Left ventricle myocardium superior (tissue), 1 donor: ENCODE measurements at places on chromosomes 2 and 18.
A peak's percentile ranks its signal among the peaks of the same experiment; 100 is the strongest.

- DNase-seq = peak; percentile 75
Measured at GRCh38 chr18:13635046-13635445, 91.3 kb downstream of the FAM210A start.

GRCh38 chr2:60820416-60821132 lies 60.8 kb upstream of the REL start:
- DNase-seq = no peak

- no peak for DNase-seq
Measured at GRCh38 chr2:11870064-11870463, 123.6 kb downstream of the LPIN1 start.

DNA sequence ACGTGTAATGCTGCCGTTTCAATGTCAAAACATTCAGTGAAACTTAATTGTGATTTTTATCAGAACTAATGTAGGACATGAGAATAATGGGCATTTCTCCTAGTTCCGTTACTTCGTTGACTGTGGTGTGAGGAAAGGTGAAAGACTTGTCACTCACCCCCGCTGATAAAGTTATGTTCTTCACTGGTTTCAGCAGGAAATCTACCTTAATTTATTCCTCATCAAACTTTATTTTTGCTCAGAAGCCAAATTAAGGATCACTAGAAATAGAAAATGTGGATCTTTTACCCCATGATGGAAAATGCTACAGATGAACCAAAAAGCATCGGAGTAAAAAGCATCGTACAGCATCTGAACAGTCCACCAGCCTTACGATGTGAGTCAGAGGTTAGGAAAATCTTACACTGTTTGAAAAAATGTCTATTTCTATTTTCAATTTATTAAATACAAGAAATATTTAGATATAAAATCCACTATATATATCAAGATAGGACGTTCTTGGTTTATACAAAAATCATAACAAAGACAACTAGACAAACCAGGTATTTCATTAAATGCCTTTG lies 1.0 kb upstream of the ROCK1 start:
- DNase-seq = no peak

GRCh38 chr2:231935207-231935524 lies 9.0 kb upstream of the NPPC start:
- DNase-seq = peak; percentile 61

- DNase-seq = no peak
Measured at GRCh38 chr18:60506682-60507081, 134.1 kb upstream of the MC4R start.

GRCh38 chr2:159963700-159964099 lies 98.7 kb downstream of the PLA2R1 start:
- no peak for DNase-seq

DNA sequence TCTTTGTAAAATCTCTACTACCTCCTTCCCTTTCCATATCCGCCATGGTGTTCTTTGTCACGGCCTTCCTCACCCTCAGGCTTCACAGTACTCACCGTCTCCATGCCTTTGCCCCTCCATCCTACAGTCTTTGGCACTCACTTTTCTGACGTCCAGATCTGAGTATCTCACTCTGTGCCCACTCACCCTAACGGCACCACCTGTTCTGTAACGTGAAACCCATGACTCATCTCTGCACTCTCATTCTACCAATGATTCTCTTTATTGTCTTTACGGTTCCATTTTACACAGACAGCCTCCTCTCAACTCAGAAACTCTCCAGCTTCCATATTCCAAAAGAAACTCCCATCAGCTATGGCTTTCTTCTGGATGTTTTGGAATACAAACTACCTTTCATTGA lies 56.7 kb downstream of the NETO1 start:
- no peak for DNase-seq

GRCh38 chr2:19793132-19793750 lies 108.5 kb downstream of the TTC32 start:
- DNase-seq = no peak

- DNase-seq = no peak
Measured at GRCh38 chr2:231133365-231134099, 8.7 kb upstream of the HTR2B start.

DNA sequence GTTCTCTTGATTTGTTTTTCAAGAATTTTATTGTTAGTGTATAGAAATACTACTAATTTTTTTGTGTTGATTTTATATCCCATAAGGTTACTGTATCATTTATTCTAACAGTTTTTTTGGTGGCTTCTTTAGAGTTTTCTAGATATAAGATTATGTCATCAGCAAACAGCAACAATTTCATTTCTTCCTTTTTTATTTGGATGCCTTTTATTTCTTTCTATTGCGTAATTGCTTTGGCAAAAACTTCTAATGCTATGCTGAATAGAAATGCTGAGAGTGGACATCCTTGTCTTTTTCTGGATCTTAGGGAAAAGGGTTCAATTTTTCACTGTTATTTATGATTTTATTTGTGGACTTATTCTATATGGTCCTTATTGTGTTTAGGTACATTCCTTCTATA lies 298.8 kb downstream of the RPRM start:
- DNase-seq = no peak

- DNase-seq = no peak
Measured at GRCh38 chr2:180535289-180535688, 445.1 kb upstream of the UBE2E3 start.

DNA sequence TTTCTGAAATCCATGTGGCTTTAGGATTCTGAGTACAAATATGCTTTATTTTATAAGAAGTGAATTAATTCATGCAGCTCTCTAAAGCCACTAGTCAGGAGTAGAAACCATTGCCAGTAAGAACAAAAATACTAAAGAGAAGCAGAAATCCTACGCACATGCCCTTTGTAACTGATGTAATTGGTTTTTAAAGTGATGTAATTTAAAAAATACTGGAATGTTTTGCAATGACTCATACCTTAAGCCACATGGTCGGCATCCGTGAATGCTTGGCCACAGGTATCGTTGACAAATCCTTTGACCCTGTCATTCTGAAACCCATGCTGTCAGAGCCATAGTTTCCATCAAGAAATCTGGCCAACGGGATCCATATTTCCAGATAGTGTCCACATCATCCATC lies 213.3 kb downstream of the ACKR3 start:
- DNase-seq = no peak

GRCh38 chr2:107334306-107334705 lies 448.3 kb upstream of the ST6GAL2 start:
- DNase-seq = no peak

- DNase-seq = no peak
Measured at GRCh38 chr2:207229161-207229560, 63.4 kb upstream of the KLF7 start.

- no peak for DNase-seq
Measured at GRCh38 chr2:191453761-191454160, 208.6 kb downstream of the MYO1B start.

GRCh38 chr18:37548679-37549289 lies 16.8 kb downstream of the CELF4 start:
- no peak for DNase-seq

DNA sequence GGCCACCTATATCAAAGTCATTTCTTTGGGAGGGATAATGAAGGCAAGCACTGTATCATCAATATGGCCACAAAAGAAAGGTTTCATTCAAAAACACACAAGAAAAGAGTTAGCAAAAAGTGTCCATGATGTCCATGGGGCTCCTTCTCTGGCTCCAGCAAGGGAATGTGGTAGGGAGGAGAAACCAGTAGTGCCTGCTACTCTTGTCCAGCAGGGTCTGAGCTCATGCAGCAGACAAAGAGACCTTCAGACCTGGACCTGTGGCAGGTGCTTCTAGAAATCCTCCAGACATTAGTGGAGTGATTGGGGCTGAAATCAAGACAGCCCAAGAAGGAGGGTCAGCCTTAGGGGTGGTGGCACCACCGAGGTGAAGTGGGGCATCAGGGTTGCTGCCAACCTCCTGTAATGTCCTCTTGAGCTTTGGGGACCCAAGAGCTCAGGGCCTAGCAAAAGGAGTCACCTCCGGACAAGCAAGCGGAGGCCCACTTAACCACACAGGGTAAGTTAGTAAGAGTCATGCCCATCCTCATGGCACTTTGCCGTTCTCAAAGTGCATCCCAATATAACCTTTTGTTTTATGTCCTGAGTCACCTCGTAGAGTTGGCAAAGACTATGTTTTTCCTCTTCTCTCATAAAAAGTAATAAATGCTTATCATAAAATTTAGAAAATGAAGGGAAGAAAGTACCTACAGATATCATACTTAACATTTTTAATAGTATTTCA lies 112.6 kb upstream of the YPEL5 start:
- DNase-seq = no peak

GRCh38 chr2:149603248-149603647 lies 15.7 kb upstream of the MMADHC start:
- no peak for DNase-seq

- DNase-seq = no peak
Measured at GRCh38 chr18:31407649-31408048, 31.1 kb downstream of the DSG4 start.

DNA sequence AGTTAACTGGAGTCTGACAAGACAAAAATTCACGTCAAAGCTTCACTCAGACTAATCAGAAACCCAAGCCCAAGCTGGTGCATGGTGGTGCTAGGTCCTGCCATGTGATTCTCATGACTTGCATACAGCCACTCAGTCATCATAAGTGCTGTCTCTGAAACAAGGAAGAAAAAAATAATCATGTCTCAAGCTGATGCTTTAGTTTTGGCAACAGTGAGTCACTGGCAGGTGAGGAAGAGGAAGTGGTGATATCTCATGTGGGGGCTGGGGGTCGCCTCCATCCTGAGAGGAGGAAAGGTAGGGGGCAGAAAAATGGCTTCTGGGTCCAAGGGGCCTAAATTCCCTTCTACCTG lies 136.3 kb downstream of the TMEM163 start:
- DNase-seq = no peak

DNA sequence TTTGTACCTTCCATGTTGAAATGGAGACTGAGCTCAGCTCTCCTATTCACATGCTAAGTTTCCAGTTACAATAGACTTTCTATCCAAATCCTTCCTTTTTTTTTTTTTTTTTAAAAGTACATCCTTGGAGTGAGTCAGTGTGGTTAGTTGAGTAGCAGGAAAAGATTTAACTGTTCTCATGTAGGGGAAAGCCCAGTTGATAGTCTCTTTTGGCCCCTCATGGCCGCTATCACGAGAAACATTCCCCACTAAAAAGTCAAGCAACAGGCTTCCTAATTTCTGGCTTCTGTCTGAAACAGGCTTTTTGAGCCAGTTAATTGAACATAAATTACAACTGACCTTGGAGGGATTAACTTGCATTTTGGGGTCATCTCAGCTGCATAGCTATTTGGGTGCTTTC lies 161.3 kb downstream of the MEIS1 start:
- no peak for DNase-seq

- DNase-seq = peak; percentile 36
Measured at GRCh38 chr2:239143858-239144712, 256.7 kb downstream of the HDAC4 start.

DNA sequence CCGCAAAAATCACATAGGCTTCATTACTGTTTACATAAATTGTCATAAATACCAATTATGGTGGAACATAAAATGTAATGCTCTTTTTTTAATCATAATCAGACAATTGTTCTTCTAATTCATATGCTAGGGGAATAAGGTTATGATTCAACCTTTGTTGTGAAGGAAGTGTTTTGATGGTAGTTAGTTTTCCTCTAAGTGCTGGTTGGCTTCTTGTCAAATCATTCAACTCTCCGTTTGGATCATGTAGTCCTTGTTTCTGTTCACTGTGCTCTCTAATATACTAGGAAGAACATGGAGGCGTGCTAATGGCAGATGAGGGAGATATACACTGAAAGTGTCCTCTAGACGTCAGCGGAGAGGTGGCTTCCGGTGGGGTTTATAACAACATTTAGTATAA lies 1938.0 kb upstream of the PIK3C3 start:
- no peak for DNase-seq

- DNase-seq = no peak
Measured at GRCh38 chr2:919672-920071, 31.0 kb upstream of the SNTG2 start.
